ENCODE measurements at places on chromosomes 2 and 18. TPM values are rescaled to one million over a fixed set of nuclear protein-coding genes. Genes with fewer than 3 reads are reported as not detected.
A peak's percentile ranks its signal among the peaks of the same experiment; 100 is the strongest.

GRCh38 chr2:188282907-188283306, 8.8 kb upstream of the GULP1 start:
- peaks cover 18% of the 10 kb centered on the region for H3K36me3 ChIP-seq
- no peaks in the 10 kb centered on the region for H3K27me3 ChIP-seq
- H3K4me3 ChIP-seq: no peak overlapping the region
- DNase-seq: no peak
- H3K27ac ChIP-seq: no peak overlapping the region
- no peaks in the 10 kb centered on the region for H3K4me1 ChIP-seq

GRCh38 chr18:46437061-46437460, 220.0 kb downstream of the LOXHD1 start:
- H3K27ac ChIP-seq: no peak overlapping the region
- peaks cover 13% of the 10 kb centered on the region for H3K4me1 ChIP-seq
- no peaks in the 10 kb centered on the region for H3K27me3 ChIP-seq
- H3K4me3 ChIP-seq: no peak overlapping the region
- no peaks in the 10 kb centered on the region for H3K36me3 ChIP-seq

- H3K4me1 ChIP-seq: peaks cover 22% of the 10 kb centered on the region
- H3K4me3 ChIP-seq: no peak overlapping the region
- no peaks in the 10 kb centered on the region for H3K36me3 ChIP-seq
These were observed 1233.2 kb upstream of the ZEB2 start for GRCh38 chr2:145753041-145753608.

- peak; percentile 22 for DNase-seq
- H3K27me3 ChIP-seq: no peaks in the 10 kb centered on the region
- no peaks in the 10 kb centered on the region for H3K36me3 ChIP-seq
- H3K4me3 ChIP-seq: no peak overlapping the region
These were observed 80.5 kb upstream of the ITPRID2 start for GRCh38 chr2:181810823-181811695.

- no peaks in the 10 kb centered on the region for H3K36me3 ChIP-seq
- no peak overlapping the region for H3K27ac ChIP-seq
- H3K27me3 ChIP-seq: peaks cover 2% of the 10 kb centered on the region
These were observed 31.1 kb downstream of the DOK1 start for GRCh38 chr2:74585406-74586185.

GRCh38 chr2:108593547-108594098, 59.4 kb downstream of the LIMS1 start:
- H3K4me1 ChIP-seq: peaks cover 12% of the 10 kb centered on the region
- H3K36me3 ChIP-seq: no peaks in the 10 kb centered on the region
- H3K27me3 ChIP-seq: no peaks in the 10 kb centered on the region
- DNase-seq: no peak
- no peak overlapping the region for H3K4me3 ChIP-seq
- H3K27ac ChIP-seq: peak overlapping the region; percentile 94

DNA sequence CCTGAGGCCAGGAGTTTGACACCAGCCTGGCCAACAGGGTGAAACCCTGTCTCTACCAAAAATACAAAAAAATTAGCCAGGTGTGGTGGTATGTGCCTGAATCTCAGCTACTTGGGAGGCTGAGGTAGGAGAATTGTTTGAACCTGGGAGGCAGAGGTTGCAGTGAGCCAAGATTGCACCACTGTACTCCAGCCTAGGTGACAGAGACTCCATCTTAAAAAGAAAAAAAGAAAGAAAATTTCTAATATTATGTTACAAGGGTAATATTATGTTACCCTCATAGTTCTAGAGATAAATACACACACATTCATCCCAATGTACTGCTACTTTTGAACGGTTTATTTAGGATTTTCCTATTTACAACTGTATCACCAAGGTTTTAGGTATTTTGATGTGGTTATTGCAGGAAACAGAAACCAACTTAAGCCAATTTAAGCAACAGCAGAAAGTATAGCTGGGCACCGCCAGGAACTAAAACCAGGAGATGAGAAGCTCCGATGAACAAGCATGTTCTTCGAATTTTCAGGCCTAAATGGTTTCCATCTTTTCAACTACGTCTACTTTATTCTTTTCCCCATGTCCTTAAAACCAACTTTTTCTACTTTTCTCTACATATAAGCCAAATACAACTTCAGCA, 11.8 kb upstream of the ROCK1 start:
- H3K36me3 ChIP-seq: no peaks in the 10 kb centered on the region
- H3K27ac ChIP-seq: no peak overlapping the region
- DNase-seq: no peak
- no peaks in the 10 kb centered on the region for H3K27me3 ChIP-seq
- no peak overlapping the region for H3K4me3 ChIP-seq

GRCh38 chr2:238913931-238914647, 66.2 kb downstream of the TWIST2 start:
- H3K27me3 ChIP-seq: peaks cover 46% of the 10 kb centered on the region
- no peak overlapping the region for H3K4me3 ChIP-seq
- H3K27ac ChIP-seq: no peak overlapping the region
- no peak for DNase-seq

- DNase-seq: no peak
- H3K36me3 ChIP-seq: no peaks in the 10 kb centered on the region
- H3K27me3 ChIP-seq: no peaks in the 10 kb centered on the region
- H3K27ac ChIP-seq: no peak overlapping the region
- H3K4me3 ChIP-seq: no peak overlapping the region
These were observed 18.7 kb downstream of the TPRKB start for GRCh38 chr2:73718421-73718820.

DNA sequence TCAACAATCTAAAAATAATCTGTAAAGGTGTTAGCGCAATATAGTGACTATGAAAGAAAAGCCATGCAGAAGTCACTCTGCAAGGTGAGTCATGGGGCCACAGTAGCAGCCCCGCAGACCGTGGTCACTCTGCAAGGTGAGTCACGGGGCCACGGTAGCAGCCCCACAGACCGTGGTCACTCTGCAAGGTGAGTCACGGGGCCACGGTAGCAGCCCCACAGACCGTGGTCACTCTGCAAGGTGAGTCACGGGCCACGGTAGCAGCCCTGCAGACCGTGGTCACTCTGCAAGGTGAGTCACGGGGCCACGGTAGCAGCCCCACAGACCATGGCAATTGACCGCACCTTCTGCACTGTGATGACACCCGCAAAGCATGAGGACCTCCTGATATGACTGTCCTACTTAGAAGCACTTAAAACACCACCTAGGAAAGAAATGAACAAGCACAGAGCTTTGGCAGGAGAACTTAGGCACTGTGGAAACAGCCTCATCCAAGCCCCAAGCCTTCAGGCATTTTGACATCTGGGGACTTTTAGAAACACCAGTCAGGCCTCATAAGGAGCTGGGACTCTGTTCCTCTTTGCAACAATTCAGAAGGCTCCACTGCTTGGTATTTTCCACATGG, 70.1 kb downstream of the LDLRAD4 start:
- H3K27me3 ChIP-seq: peaks cover 14% of the 10 kb centered on the region
- H3K36me3 ChIP-seq: no peaks in the 10 kb centered on the region
- DNase-seq: no peak

DNA sequence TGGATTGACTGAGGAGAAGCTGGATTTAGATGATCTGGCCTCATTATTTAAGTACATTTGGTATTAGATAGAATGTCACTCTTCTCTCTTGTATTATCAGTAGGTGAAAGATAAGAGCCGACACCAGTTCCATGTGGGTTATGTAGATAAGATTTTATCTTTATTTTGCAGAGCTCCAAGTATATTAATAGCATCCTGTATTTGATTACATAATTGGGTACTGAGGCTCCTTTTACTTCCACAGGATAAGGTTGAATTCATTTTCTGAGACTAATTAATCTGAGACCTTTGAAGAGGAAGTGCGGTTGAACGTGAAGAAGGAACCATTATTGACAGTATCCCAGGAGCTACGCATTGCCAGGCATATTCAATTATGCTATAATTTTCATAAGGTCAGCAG, 32.8 kb upstream of the CD226 start:
- no peaks in the 10 kb centered on the region for H3K36me3 ChIP-seq
- H3K27ac ChIP-seq: no peak overlapping the region
- H3K27me3 ChIP-seq: no peaks in the 10 kb centered on the region
- H3K4me1 ChIP-seq: peaks cover 10% of the 10 kb centered on the region
- H3K4me3 ChIP-seq: no peak overlapping the region

GRCh38 chr2:134682726-134683125, 36.1 kb downstream of the TMEM163 start:
- H3K27ac ChIP-seq: no peak overlapping the region
- no peaks in the 10 kb centered on the region for H3K27me3 ChIP-seq
- H3K4me3 ChIP-seq: no peak overlapping the region

DNA sequence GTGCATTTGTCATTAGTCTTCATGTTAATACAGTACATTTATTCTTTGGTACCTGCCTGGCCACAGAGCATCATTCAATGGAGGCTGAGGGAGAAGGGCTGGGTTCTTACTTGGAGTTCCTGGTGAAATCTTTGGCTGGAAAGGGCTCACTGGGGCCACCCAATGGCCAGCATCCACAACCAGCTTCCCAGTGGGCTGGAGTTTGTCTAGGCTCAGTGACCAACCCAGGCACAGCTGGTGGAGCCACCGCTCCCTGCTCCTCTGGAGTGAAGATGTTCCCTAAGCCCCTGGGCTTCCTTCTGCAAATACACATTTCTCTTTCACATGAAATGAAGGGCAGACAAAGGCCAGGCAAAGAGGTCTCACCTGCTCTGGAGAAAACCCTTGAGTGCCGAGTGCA, 34.4 kb downstream of the EHD3 start:
- H3K36me3 ChIP-seq: no peaks in the 10 kb centered on the region
- H3K27me3 ChIP-seq: peaks cover 17% of the 10 kb centered on the region
- no peak overlapping the region for H3K27ac ChIP-seq
- no peaks in the 10 kb centered on the region for H3K4me1 ChIP-seq

DNA sequence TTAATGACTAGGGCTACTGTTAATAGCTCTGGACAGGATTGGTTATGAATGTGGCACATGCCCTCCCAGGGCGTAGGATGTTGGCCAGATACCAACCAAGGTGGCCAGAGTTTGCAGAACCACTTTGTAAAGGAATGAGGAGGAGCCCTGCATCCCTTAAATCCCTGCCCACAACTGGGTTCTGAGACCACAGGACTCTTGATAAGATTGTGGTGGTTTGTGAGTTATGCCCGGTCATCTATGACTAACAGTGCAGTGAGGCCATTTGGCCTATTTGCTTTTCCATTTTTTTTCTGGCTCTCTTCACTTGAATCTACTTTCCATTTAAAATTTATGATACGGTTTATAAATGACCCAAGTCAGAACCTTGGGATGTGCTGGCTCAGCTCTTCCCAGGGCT, 294.5 kb downstream of the PRKCE start:
- no peaks in the 10 kb centered on the region for H3K36me3 ChIP-seq
- no peak overlapping the region for H3K4me3 ChIP-seq
- no peaks in the 10 kb centered on the region for H3K4me1 ChIP-seq
- H3K27ac ChIP-seq: no peak overlapping the region

GRCh38 chr18:57697426-57697825, 75.8 kb upstream of the NARS1 start:
- no peak overlapping the region for H3K4me3 ChIP-seq
- H3K27ac ChIP-seq: no peak overlapping the region
- H3K36me3 ChIP-seq: no peaks in the 10 kb centered on the region
- H3K4me1 ChIP-seq: no peaks in the 10 kb centered on the region

DNA sequence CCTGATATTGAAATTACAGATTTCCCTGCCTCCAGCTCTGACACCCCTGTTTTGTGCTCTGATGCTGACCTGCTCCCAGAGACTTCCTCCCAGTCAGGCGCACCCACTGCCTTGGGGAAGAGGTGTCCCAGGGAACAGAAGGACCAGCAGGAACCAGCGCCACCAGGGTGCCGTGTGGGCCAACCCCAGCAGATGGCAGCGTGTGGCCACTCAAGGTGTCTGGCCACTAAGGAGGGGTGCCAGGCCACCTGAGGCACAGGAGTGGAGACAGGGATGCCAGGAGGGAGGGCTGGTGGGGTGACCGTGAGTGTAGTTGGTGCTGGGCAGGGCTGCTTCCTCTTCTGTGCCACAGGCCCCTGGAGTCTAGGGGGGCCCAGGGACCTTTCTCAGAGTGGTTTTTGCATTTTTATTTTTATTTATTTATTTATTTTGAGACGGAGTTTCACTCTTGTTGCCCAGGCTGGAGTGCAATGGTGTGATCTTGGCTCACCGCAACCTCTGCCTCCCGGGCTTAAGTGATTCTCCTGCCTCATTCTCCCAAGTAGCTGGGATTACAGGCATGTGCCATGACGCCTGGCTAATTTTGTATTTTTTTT, 56.0 kb downstream of the TEX44 start:
- no peaks in the 10 kb centered on the region for H3K27me3 ChIP-seq
- no peak overlapping the region for H3K4me3 ChIP-seq
- H3K4me1 ChIP-seq: no peaks in the 10 kb centered on the region

GRCh38 chr2:36812196-36812595, 115.7 kb downstream of the VIT start:
- no peaks in the 10 kb centered on the region for H3K4me1 ChIP-seq
- DNase-seq: peak; percentile 50
- H3K27ac ChIP-seq: no peak overlapping the region
- peaks cover 27% of the 10 kb centered on the region for H3K27me3 ChIP-seq

DNA sequence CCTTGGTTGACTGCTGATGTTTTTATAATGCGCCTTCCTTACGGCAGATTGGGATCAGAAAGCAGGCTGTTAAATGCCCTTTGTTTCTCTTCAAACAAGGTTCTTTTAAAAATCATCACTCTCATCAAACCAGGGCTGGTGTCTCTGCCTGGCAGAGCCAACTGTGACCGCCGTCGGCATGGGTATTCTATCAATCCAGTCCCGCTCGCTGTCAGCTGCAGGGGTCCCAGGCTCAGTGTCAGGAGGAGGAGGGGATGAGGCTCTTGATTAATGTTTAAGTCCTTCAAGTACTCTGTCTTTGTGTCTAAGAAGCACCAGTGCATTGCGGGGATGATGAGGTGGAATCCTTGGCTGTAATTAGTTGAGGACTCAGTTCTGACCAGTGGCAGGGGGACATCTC, 348.1 kb downstream of the RNF144A start:
- H3K27ac ChIP-seq: no peak overlapping the region
- no peaks in the 10 kb centered on the region for H3K36me3 ChIP-seq
- no peak for DNase-seq
- H3K4me1 ChIP-seq: no peaks in the 10 kb centered on the region

DNA sequence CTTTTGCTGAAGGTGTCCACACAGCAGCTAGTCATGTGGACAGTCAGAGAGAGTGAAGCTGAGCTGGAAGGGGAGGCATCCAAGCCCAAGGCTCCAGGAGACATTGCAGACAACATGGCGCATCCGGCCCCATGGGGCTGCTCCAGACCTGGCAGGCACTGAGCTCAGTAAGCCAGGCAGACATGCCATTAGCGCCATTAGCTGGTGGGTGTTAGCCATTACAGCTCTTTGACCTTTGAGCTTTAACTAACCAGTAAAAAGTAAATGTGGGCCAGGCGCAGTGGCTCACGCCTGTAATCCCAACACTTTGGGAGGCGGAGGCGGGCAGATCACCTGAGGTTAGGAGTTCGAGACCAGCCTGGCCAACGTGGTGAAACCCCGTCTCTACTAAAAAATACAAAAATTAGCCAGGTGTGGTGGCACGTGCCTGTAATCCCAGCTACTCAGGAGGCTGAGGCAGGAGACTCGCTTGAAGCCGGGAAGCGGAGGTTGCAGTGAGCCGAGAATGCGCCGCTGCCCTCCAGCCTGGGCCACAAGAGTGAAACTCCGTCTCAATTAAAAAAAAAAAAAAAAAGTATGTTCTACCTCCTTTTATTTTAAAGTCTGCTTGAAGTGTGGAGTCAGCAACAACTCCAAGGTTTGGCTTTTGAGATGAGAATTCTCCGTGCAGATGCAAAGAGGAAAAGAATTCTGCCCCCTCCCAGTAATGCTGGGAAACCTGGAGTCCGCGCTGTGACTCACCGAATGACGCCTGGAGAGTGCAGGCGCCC, 69.4 kb downstream of the TWSG1 start:
- peaks cover 21% of the 10 kb centered on the region for H3K4me1 ChIP-seq
- peaks cover 8% of the 10 kb centered on the region for H3K36me3 ChIP-seq
- H3K27me3 ChIP-seq: no peaks in the 10 kb centered on the region
- H3K27ac ChIP-seq: peak overlapping the region; percentile 89

The FAM228A gene
- total RNA-seq: not detected

The RNF152 gene
- 0.04 TPM for total RNA-seq

The ZNF396 gene
- total RNA-seq: 2.0 TPM

The IL36B gene
- not detected for total RNA-seq

The AKAIN1 gene
- total RNA-seq: not detected

The NCKAP5 gene
- total RNA-seq: not detected

The OSBPL6 gene
- total RNA-seq: 12.6 TPM
